ENCODE measurements at places on chromosomes 2 and 18.

GRCh38 chr2:134217924-134218323 is 35.9 kb upstream of the MGAT5 start:
- peak; percentile 60 for DNase-seq

DNA sequence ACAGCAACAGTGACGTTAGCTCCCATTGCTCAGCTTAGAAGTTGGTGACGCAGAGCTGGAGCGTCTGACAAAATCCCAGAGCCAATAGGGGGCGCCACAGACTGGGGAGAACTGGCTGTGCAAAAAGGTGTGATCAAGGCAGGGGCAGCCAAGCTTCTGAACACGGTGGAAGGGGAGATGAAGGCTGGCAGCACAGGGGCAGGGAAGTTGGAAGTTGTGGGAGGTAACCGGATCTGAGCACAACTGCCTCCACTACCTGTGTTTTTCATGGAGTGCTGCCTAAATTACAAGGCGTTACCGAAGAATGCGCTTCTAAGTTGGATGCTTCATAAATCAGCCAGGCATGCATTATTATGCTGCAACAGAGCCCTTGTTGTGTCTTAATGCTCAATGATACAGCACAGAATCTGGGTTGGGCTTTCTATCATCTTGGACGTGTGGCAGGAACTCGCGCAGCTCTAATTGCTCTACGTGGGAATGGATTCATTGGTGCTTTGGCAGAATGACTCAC is 370.0 kb downstream of the SLC4A3 start:
- DNase-seq: peak; percentile 23

- no peak for DNase-seq
Observed at GRCh38 chr2:109516445-109517117, 97.2 kb downstream of the SEPTIN10 start.

DNA sequence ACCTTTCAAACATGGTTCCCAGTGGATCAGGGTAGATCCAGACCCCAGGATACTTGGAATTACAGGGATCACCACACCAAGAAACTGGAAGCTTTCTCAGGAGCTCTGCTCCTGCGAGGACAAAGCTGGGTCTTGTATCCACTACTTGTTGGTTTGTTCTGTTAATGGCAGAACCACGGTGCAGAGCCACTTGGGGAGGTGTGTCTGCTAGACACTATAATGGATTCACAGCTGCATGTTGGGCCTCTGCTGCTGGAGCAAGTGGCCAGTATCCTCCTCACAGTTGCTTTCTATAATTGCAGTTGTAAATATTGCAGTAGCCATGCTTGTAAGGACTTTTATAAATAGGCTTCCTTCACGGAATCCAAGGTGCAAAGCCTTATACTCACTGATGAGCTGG is 12.9 kb downstream of the FOSL2 start:
- no peak for DNase-seq

DNA sequence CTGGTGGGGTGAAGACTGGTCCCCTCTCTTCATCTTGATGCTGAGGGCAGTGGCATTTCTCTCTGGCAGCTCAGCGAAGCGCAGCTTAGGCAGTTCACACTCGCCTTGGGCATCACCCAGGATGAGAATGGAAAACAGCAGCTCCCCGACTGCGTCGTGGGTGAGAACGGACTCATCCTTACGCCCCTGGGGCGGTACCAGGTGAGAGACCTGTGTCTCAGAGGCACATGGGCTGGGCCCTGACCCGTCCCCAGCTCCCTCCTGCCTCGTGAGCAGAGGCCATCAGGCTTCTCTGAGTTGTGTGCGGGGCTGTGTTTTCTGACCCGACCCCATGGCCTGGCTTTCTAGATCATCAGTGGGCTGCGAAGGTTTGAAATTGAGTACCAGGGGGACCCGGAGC is 8.2 kb upstream of the CCDC74A start:
- DNase-seq: no peak

DNA sequence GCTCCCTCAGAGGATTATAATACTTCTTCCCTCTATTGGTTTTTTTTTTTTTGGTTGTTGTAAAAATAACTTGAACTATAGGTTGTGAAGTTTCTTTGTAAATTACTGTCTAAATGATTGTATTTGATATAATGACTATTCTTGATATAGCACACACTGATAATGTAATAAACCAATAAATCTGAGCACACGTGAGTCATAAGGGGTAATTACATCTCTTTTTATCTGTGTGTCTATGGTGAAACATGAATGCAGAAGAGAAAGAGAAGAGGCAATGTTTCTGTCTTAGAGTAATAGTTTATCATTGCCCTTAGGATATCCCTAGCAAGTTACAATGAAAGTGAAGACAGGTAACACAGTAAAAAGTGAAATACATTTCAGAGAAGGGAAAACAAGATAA is 64.1 kb upstream of the RAPGEF4 start:
- DNase-seq: no peak

DNA sequence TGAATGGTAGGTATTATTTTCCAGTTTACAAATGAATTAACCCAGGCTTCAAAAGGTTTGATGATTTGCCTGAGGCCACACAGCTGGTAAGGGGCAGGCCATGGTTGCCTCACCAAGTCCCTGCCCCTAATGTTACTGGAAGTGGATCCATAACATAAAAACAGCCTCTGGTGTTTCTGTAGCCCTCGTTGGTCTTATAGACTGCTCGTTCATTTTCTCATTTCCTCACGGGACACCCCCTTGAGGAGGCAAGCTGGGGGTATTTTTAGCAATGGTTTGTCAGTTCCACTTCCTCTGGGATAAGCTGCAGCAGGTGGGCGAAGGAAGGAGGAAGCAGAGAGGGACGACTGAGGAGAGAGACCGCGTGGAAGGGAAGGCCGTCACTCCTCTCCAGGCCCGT is 32.9 kb upstream of the NDUFV2 start:
- DNase-seq: no peak

GRCh38 chr18:55462652-55463051 is 125.3 kb downstream of the TCF4 start:
- no peak for DNase-seq

- peak; percentile 31 for DNase-seq
Observed at GRCh38 chr2:190755772-190756415, 107.0 kb downstream of the NAB1 start.

GRCh38 chr18:43275546-43275945 is 1.7 kb downstream of the SYT4 start:
- no peak for DNase-seq
